ENCODE measurements at places on chromosomes 1 and 21.

GRCh38 chr1:32205401-32206370 lies at the start of gene IQCC:
TSS of gene IQCC (plus strand) at chr1:32205671. CDS start at chr1:32205682, 11 bp downstream.
- peak; percentile 80 for DNase-seq

GRCh38 chr1:203182387-203182953 lies 4.0 kb downstream of the CHI3L1 start:
- DNase-seq: no peak

- DNase-seq: peak; percentile 92
These were observed 1.9 kb downstream of the SFN start for GRCh38 chr1:26864610-26865480.

- DNase-seq: no peak
These were observed 326.5 kb downstream of the KIF26B start for GRCh38 chr1:245481261-245481660.

DNA sequence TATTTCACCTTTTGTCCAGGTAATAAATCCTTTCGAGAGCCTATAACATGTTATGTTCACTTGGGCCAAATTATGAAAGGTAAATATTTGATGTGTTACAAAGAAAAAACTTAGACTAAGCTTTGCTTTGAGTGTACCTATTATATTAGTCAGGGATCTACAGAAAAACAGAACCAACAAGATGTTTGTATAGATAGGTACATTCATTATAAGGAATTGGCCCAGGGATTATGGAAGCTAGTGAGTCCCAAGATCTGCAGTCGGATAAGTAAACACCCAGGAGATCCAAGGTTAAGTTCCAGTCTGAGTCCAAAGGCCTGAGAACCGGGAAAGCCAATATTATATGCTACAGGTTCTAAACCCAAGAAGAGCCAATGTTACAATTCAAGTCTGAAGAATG lies 234.5 kb downstream of the NRIP1 start:
- DNase-seq: no peak

GRCh38 chr1:43729816-43730463 lies 22.6 kb downstream of the ST3GAL3 start:
- DNase-seq: no peak

- no peak for DNase-seq
These were observed 47.4 kb upstream of the ARHGEF16 start for GRCh38 chr1:3407021-3407420.

GRCh38 chr1:195709821-195710220 lies 898.4 kb downstream of the KCNT2 start:
- DNase-seq: no peak

DNA sequence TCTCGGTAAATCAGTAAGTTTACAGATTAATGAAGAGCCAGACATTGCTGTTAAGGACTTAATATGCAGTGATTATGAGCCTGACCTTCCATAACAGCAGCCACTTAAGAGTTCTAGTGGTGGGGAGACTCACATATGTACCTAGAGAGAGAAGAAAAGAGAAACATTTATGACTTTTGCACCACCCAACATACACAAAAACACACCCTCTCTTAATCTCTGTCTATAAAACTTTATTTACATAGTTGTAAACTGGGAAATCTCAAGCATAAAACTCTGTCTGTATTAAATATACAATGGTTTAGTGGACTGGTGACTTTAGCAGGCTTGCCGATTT lies 347.4 kb upstream of the ADGRL2 start:
- no peak for DNase-seq

DNA sequence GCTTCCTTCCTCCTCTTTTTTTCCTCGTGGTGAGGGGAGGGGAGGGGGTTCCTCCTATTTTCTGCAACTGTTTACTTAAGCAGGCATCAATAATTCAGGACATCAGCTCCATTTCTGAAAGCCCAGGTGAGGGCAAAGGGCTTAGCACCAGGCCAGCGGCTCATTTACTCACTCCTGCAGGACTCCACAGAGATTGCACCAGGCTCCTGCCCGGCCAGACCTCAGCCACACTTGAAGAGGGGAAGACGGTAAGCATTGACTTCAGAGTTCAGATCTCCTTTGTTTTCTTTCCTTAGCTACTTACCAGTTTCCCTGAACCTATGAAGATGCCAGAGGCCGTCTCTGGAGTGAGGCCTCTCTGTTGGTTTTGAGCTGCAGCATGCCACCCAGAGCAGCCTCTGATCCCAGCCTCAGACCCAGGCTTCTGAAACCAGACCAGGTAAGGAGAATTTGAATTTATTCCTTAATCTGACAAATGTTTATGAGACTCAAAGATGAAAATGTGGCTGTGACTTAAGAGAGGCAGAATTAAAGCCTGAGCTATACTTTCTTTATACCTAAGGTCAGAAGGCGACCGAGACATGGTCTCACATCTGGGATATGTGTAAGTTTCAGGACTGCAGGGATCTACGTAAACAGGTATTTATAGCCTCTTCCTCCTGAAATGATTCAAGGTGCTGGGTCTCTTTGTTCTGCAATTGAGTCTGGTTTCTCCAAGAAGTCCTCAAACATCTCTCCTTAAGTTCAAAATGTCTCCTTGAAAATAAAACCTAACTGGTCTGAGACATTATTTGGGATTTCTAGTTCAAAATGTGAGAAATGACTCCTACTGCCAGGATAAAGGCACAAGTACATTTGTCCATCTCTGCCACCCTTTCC lies 272.5 kb upstream of the RUNX1 start:
- no peak for DNase-seq

DNA sequence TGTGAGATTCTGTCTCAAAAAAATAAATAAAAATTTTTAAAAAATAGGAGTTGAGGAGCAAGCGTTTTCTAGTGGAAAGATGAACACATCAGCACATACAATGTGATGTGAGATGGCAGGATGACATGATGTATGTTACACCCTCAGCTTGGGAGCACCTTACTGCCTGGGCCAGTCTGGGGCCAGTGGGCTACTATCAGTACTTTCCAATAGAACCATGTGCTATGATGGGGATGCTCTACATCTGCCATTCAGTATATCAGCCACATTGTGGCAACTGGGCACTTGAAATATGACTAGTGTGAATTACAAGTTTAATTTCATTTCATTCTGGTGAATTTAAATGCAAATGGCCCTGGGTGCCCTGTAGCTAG lies 156.0 kb downstream of the PGBD5 start:
- no peak for DNase-seq

- DNase-seq: no peak
These were observed 26.3 kb downstream of the SYDE2 start for GRCh38 chr1:85174503-85174902.

DNA sequence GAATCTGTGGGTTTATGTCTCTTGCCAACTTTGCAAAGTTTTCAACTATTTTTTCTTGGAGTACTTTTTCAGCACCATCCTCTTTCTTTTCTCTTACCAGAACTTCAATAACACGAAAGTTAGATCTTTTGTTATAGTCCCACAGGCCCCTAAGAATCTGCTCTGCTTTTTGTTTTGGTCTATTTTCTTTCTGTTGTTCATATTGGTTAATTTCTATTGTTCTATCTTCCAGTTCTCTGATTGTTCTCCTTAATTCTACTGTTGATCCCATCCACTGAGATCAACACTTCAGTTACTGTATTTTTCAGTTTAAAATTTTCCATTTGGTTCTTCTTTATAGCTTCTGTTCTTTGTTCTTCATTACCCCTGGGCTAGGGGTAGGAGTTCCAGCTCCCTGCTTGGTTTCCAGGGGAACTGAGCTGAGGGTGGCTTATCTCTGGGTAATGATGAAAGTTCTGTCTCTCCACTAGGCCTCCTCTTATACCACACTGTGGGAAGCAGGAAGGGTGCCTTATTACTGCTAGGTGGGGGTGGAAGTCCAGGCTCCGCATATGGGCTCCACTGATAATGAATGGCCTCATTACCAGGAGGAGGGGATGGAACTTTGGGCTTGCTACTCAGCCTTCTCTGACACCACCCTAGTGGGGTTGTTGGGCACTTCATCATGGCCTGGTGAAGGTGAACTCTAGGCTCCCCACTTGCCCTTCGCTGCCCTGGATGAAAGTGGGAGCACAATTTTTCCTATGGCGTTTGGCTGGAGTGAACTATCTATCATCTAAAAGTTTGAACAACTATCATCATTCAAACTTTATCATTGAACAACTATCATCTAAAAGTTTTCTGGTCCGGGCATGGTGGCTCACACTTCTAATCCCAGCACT lies 39.3 kb downstream of the NAV1 start:
- DNase-seq: no peak

GRCh38 chr1:154742606-154743005 lies 127.5 kb downstream of the KCNN3 start:
- no peak for DNase-seq

DNA sequence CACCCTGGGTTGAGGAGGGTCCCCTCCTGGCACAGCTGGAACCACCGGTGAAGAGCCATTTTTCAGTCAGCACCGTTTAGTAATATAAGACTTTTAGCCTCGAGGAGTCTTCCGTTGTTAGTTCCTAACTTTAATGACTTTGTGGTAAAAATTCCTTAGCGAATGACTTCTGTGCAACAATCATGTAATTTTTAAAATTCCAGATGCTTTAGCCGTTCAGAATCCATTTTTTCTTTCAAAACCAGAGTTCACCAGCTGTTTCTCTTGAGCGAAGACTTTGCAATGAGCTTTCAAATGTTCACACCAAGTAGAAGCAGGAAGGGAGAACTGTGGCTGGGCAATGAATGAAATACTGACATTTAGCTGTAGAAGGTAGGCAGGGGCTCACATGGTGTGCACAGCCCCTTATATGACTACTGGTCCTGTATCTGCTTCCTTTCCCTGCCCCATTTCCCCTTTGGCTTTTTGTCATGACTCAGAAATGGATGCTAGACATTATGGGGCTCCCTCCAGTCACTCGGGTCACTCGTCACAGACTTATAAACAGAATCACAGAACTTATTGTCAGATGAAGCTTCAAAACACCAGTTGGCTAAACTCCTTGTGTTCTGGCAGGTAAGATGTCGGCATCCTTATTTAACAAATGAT lies 4.1 kb downstream of the DISC1 start:
- no peak for DNase-seq

DNA sequence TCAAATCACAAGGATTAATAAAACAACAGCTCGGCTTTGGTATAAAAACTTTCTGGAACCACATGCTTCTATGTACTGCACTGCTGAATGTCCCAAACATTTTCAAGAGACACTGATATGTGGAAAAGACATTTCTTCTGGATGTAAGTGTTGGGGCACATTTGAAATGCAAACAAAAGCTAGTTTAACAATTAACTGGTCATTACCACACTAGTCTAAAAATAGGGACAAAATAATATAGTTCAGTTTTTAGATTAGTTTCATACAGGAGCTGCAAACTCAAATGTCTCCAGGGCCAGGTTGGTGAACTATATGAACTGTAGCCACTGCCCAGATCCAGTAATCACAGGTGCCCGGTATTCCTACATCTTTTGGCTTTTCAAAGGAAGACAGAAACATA lies 3.2 kb downstream of the IL23R start:
- DNase-seq: no peak

- DNase-seq: no peak
These were observed 33.7 kb upstream of the CACYBP start for GRCh38 chr1:174966008-174966572.

- DNase-seq: no peak
These were observed 42.7 kb downstream of the SEC16B start for GRCh38 chr1:177927021-177927596.

GRCh38 chr21:45277101-45278045 lies 10.3 kb downstream of the POFUT2 start:
- DNase-seq: no peak

GRCh38 chr1:62917314-62917713 lies 133.4 kb downstream of the ATG4C start:
- no peak for DNase-seq

DNA sequence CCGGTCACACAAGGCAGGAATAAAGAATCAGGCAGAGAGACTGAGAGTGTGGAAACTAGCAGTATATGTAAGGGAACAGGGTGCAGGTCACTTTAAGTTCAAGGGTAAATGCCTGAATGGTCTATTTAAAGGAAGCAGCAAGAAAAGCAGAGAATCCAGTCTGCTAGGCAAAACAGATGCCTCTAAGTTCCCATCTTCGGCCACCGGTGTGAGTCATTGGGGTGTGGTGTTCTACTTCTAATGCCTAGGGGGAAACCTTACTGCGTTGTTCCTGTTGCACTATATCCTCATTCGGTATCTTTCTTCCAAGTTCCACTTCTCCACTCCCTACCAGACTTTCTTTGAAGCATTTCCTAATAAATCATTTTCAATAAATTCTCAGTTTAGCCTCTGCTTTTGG lies 259.9 kb downstream of the HHIPL2 start:
- no peak for DNase-seq

GRCh38 chr1:116912846-116913245 lies 3.1 kb downstream of the PTGFRN start:
- no peak for DNase-seq

DNA sequence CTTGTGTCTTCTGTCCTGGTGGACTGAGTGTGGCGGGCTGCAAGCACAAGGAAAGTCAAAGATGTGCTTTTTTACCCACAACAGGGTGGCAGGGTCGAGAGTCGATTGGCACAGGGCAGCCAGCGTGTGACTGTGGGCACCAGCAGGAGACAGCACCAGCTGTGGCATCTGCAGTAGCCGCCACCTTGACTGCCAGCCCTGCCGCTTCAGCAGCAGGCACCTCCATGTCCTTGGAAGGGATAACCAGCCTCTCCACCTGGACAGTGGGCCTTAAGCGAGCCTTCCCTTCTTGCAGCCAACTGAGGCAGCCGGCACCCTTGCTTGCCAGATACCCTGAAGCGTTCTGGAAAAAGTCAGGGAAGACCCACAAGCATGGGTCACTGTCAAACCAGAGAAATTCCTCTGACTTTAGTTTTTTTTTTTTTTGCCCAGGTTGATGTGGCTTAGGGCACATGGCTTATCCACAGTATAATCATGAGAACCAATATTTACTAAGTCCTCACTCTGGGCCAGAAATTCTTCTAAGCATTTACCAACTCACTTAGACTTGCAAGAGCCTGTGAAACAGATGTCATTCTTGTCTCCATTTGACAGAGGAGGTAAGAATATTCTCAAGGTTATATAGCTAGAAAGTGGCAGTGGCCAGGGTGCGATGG lies 30.1 kb upstream of the PTGFRN start:
- no peak for DNase-seq

DNA sequence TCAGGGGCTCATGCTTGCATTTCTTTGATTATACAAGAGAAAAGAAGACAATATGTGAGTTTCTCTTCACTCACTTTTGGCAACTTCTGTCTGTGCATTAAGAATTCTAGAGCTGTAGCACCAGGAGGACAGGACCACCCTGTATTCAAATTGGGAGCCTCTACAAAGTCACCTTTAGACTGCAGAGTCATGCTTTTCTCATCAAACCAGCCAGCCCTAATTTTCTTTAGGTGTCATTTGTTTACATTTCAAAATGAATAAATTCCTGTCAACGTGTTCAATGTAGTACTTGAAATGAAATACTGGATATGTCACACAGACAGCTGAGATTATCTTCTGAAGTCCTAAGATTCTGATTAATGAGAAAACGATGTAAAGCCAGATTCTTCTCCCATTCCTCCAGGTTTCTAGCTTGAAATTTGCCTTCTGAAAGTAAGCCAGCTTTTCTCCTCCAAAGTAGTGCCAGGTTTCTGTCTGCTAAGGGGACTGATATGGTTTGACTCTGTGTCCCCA lies 177.2 kb downstream of the GRIK1 start:
- DNase-seq: no peak

All from T-helper 2 cell (primary cell).